ENCODE measurements at places on chromosomes 16 and 17. TPM values are rescaled to one million over a fixed set of nuclear protein-coding genes. Genes with fewer than 3 reads are reported as not detected.

METTL26 gene
- 74.4 TPM for total RNA-seq

- no peaks in the 10 kb centered on the region for H3K27me3 ChIP-seq
- no peaks in the 10 kb centered on the region for H3K4me1 ChIP-seq
- H3K36me3 ChIP-seq, result no peaks in the 10 kb centered on the region
- DNase-seq, result peak; percentile 34
These were observed 59.7 kb upstream of the DHX40 start for GRCh38 chr17:59505610-59506276.

GRCh38 chr17:65553009-65553645 is 8.3 kb downstream of the AXIN2 start:
- H3K4me1 ChIP-seq, result peaks cover 49% of the 10 kb centered on the region
- no peak for DNase-seq
- no peaks in the 10 kb centered on the region for H3K27me3 ChIP-seq
- peak overlapping the region; percentile 2 for H3K27ac ChIP-seq
- H3K4me3 ChIP-seq, result no peak overlapping the region

GRCh38 chr16:83819361-83819760 is 11.6 kb downstream of the HSBP1 start:
- no peak overlapping the region for H3K4me3 ChIP-seq
- H3K27ac ChIP-seq, result no peak overlapping the region
- no peaks in the 10 kb centered on the region for H3K27me3 ChIP-seq

DNA sequence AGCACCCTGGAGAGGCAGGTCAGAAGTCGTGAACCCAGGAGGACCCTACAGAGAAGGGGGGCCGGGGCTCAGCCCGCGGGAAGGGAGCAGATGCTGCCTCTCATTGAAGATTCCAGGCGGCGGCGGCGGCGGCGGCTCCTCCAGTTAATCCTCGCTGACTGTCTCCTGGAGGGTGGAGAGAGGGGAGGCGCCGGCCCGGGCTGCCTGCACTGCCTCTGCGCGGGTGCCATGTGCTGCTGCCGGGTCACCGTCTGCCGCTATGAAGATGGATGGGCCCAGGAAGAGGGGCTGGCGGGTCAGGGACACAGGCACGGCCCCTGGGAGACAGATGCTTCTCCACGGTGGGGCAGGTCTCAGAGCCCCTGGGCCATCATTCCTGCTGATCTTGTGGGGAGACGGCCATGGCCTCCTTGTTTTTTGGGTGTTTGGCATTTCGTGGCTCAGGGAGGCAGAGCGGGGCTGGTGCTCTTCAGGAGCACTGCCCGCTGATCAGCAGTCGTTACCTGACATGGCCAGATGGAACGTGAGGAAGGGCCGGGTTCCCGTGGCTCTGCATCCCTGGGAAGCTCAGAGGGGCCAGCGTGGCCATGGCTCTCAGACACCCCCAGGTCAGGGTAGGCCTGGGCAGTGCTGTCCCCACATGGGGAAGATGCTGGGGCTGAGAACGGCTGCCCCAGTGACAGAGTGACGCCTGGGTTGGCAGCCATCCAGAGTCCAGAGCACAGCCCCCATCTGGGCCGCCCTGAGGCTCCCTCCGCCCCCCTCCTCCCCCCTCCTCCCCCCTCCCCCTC is 36.1 kb downstream of the GINS2 start:
- DNase-seq, result no peak
- peaks cover 15% of the 10 kb centered on the region for H3K4me1 ChIP-seq
- peak overlapping the region; percentile 72 for H3K4me3 ChIP-seq
- H3K27me3 ChIP-seq, result no peaks in the 10 kb centered on the region
- H3K27ac ChIP-seq, result peak overlapping the region; percentile 74

- peaks cover 2% of the 10 kb centered on the region for H3K27me3 ChIP-seq
- no peak overlapping the region for H3K27ac ChIP-seq
- H3K36me3 ChIP-seq, result peaks cover 11% of the 10 kb centered on the region
- no peak overlapping the region for H3K4me3 ChIP-seq
- peaks cover 24% of the 10 kb centered on the region for H3K4me1 ChIP-seq
- DNase-seq, result no peak
These were observed 1.5 kb upstream of the PIMREG start for GRCh38 chr17:6442775-6443174.

GRCh38 chr17:79207960-79208359 is 133.3 kb downstream of the ENGASE start:
- H3K36me3 ChIP-seq, result no peaks in the 10 kb centered on the region
- H3K27me3 ChIP-seq, result peaks cover 68% of the 10 kb centered on the region
- H3K4me1 ChIP-seq, result peaks cover 5% of the 10 kb centered on the region
- H3K27ac ChIP-seq, result no peak overlapping the region
- no peak overlapping the region for H3K4me3 ChIP-seq
